Mesendoderm (in vitro differentiated cells): ENCODE measurements at places on chromosomes 12 and 14.

DNA sequence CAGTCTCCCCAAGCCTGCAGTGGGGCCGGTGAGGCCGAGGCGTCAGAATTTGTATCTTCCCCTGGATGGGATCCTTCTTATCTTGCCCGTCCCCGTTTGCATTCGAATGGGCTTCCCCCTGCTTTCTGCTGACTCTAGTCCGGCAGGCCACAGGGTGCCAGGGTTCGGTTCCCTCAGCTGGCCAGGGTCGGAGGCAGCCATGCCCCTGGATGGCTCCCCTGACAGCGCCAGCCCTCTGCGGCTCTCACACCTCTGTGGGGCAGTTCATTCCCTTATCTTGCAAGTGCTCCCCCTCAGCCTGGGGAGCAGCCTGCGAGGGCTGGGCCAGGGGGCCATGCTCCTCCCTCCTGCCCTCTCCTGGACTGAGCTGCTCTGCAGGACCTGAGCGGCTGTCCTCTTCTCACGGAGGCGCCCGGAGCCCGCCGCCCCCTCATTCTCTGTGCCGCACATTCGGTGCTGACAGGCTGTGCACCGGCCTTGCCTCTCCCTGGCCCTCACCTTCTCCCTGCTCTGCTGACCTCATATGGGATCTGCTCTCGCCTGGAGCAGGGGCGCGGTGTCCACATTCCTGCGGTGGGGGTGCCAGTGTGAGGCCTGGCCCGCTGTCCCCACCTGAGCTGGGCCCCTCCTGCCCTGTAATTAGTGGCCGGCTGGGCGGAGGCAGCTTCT is 32.8 kb downstream of the KIF26A start:
- H3K27me3 ChIP-seq, result no peaks in the 10 kb centered on the region
- H3K4me3 ChIP-seq, result no peak overlapping the region
- peaks cover 5% of the 10 kb centered on the region for H3K4me1 ChIP-seq
- DNase-seq, result peak; percentile 93
- H3K36me3 ChIP-seq, result no peaks in the 10 kb centered on the region

- H3K36me3 ChIP-seq, result no peaks in the 10 kb centered on the region
- H3K4me3 ChIP-seq, result no peak overlapping the region
- H3K27me3 ChIP-seq, result no peaks in the 10 kb centered on the region
- DNase-seq, result peak; percentile 69
- no peak overlapping the region for H3K27ac ChIP-seq
Measured at GRCh38 chr14:93619176-93619793, 169.0 kb downstream of the PRIMA1 start.

- H3K36me3 ChIP-seq, result no peaks in the 10 kb centered on the region
- peaks cover 3% of the 10 kb centered on the region for H3K4me1 ChIP-seq
- no peaks in the 10 kb centered on the region for H3K27me3 ChIP-seq
- DNase-seq, result no peak
- H3K4me3 ChIP-seq, result no peak overlapping the region
- H3K27ac ChIP-seq, result no peak overlapping the region
Measured at GRCh38 chr14:63474111-63474510, 69.1 kb downstream of the PPP2R5E start.

- DNase-seq, result no peak
- H3K36me3 ChIP-seq, result no peaks in the 10 kb centered on the region
- H3K27me3 ChIP-seq, result no peaks in the 10 kb centered on the region
- H3K4me3 ChIP-seq, result no peak overlapping the region
- no peaks in the 10 kb centered on the region for H3K4me1 ChIP-seq
- H3K27ac ChIP-seq, result no peak overlapping the region
Measured at GRCh38 chr12:6952121-6952862, 1.1 kb downstream of the PTPN6 start.

DNA sequence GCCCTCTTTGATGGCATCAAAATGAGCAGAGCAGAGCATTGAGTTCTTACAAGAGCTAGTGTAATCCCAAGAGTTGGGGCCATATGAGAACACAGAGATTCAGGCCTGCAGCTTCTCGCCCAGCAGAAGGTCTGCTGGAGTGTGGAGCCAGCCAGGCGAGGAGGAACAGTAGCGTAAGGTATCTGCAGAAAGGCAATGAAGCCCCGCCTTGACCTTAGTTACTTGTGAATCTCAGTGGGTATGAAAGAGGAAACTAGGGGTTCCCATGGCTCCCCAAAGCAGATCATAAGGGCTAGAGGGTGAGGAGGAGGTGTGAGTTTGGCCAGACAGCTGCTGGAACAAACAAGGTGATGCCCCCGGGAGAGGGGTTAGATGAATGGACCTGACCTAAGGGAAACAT is 49.4 kb downstream of the SLC8A3 start:
- H3K27ac ChIP-seq, result no peak overlapping the region
- no peak for DNase-seq
- no peaks in the 10 kb centered on the region for H3K4me1 ChIP-seq
- no peaks in the 10 kb centered on the region for H3K27me3 ChIP-seq

- peaks cover 5% of the 10 kb centered on the region for H3K4me1 ChIP-seq
- no peak overlapping the region for H3K4me3 ChIP-seq
- DNase-seq, result no peak
- H3K36me3 ChIP-seq, result no peaks in the 10 kb centered on the region
Measured at GRCh38 chr12:50536831-50537537, 32.2 kb downstream of the DIP2B start.

DNA sequence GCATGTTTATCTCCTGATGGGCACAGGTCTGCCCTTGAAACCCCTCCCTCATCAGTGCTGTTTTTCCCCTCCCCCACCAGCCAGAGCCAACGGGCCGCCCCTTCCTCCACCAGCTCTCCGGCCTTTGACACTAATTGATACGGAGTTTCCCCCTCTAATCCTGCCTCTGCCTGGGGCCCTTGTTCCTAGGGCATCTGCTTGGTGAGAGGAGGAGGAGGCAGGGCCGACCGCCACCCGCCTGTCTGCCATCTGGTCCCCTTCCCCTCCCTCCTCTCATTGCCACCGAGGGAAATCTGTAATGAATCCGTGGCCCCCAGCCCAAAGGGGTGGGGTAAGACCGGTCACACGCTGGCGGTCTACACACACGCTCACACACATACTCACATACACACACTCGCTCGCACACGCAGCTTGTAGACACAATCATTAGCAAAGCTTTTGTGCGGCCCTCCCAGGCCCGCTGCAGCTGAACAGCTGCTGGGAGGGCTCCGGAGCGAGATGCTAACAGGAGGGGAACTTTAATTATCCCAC is 27.4 kb downstream of the SRRM4 start:
- H3K36me3 ChIP-seq, result no peaks in the 10 kb centered on the region
- H3K27ac ChIP-seq, result no peak overlapping the region
- DNase-seq, result no peak
- no peaks in the 10 kb centered on the region for H3K27me3 ChIP-seq
- H3K4me3 ChIP-seq, result no peak overlapping the region
- peaks cover 22% of the 10 kb centered on the region for H3K4me1 ChIP-seq

- H3K4me3 ChIP-seq, result no peak overlapping the region
- H3K36me3 ChIP-seq, result no peaks in the 10 kb centered on the region
- no peak overlapping the region for H3K27ac ChIP-seq
- no peak for DNase-seq
- H3K27me3 ChIP-seq, result no peaks in the 10 kb centered on the region
Measured at GRCh38 chr12:77941401-77941800, 110.7 kb downstream of the NAV3 start.

DNA sequence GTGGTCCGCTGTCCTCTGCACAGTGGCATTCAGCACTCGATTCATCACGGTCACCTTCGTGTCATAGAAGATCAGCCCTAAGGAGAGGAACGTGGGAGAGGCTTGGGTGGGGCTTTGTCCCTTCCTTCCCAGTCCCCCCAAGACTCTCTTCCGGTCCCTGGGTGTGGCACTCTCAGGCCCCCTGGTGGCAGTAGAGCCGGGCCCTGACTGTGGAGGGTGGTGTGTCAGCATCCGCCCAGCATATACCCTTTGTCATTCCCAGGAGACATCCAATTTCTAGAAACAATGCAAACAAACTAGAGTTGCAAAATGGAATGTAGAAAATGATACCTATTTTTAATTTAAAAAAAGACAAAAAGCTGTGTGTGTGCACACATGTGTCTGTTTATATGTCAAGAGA is 45.0 kb downstream of the TRAFD1 start:
- no peak overlapping the region for H3K4me3 ChIP-seq
- H3K36me3 ChIP-seq, result no peaks in the 10 kb centered on the region
- DNase-seq, result no peak
- no peaks in the 10 kb centered on the region for H3K27me3 ChIP-seq

- no peak overlapping the region for H3K4me3 ChIP-seq
- peaks cover 6% of the 10 kb centered on the region for H3K4me1 ChIP-seq
- H3K27ac ChIP-seq, result peak overlapping the region; percentile 48
- H3K27me3 ChIP-seq, result peaks cover 13% of the 10 kb centered on the region
- no peaks in the 10 kb centered on the region for H3K36me3 ChIP-seq
- peak; percentile 81 for DNase-seq
Measured at GRCh38 chr12:13749389-13749788, 232.0 kb downstream of the GRIN2B start.

DNA sequence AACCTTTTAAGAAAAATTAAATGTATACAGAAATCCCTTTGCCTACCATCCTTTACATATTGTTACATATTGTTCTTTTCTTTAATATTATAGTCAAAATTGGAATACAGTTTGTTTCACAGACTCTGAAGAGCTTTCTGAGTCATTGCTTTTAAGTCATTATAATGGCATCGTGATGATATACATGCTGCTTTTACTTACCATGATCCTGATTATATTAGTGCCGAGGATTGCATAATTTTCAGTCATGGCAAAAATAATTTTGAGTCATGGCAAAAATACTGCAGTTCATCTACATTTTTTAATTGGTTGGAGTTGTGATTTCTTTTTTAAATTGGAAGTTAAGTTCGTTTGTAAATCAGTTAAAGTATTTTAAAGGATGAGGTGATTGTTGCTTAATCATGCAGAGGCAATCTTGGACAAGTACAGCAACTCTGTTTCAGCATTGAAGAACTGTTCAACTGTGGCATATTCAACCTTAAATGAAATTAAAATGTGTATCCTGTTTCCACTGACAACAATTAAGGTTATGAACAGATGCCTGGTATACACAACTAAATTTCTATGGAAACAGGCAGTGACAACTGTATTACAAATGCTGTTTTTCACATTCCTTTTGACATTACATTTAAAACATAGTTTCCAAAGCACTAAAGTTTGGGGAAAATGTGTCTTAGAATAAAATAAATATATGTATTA is 142.3 kb downstream of the PCNX1 start:
- no peak overlapping the region for H3K27ac ChIP-seq
- H3K36me3 ChIP-seq, result no peaks in the 10 kb centered on the region
- H3K27me3 ChIP-seq, result no peaks in the 10 kb centered on the region
- no peak for DNase-seq

DNA sequence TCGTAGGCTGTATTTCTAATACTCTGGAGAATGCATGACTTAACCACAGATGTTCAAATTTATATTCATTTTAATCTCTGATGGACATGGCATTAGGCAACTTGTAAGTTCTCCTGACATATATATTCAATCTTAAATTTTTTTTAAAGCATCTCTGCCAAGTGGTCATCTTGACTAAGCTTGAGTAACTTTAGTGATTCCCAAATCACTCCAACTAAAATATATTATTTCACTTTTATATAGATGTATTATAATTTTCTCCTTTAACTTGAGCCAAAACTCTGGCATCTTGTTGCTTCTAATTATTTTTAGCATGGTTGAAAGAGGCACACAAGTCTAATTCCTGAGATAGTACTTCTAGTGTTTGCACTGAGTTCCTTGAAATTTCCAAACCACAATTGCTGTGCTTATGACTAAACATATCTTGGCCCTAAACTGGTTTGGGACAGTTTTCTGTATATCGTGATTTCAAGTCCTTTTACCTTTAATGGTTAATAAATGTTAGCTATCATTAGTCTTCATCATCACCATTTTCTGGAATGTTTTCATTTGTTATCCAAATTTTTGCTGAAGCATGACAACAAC is 8.4 kb downstream of the LRFN5 start:
- H3K4me1 ChIP-seq, result peaks cover 2% of the 10 kb centered on the region
- no peak for DNase-seq
- no peak overlapping the region for H3K4me3 ChIP-seq
- no peak overlapping the region for H3K27ac ChIP-seq
- no peaks in the 10 kb centered on the region for H3K27me3 ChIP-seq

DNA sequence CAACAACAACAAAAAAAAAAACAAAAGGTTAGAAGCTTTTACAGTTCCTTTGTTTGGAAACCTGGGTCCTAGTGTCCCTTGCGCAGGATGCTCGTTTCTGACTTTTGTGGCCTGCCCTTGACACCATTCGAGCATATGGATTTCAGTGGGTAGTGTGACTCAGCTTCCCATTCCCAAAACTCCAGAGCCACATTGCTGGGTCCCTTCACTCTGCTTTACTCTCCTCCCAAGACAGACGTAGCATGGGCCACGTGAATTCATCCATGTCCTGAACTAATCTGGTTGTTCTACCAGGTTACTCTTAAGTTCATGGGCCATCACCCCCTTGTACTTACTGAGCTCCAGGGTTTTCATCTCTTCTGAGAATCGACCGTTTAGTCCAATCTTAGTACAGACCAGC is 68.0 kb upstream of the MAX start:
- peaks cover 8% of the 10 kb centered on the region for H3K4me1 ChIP-seq
- no peaks in the 10 kb centered on the region for H3K36me3 ChIP-seq
- no peak overlapping the region for H3K4me3 ChIP-seq
- no peak overlapping the region for H3K27ac ChIP-seq
- DNase-seq, result no peak
- no peaks in the 10 kb centered on the region for H3K27me3 ChIP-seq

DNA sequence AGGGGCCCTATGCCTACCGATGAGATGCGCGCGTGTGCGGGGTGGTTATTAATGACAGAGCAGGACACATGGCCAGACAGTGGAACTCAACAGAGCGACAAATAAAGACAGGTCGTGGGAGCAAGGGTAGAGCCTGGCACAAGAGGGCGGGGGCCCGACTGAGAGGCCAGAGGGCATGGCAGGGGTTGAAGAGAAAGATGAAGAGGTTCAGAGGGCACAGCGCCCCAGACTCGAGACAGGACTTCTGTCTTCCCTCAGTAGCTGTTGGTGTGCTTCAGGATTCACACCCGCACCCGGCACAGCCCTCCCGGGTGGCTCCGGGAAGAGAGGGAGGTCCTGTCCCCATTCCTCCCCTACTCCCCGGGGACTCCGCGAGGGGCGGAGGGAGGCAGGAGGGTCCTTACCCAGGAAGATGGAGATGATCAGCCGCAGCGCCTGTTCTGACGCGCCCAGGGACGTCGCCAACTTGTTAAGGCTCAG is 366 bp downstream of the LPCAT3 start:
- no peaks in the 10 kb centered on the region for H3K36me3 ChIP-seq
- no peak for DNase-seq
- peaks cover 7% of the 10 kb centered on the region for H3K4me1 ChIP-seq

GRCh38 chr12:104656921-104657320 is 200.2 kb downstream of the CHST11 start:
- no peak for DNase-seq
- no peaks in the 10 kb centered on the region for H3K36me3 ChIP-seq
- H3K27ac ChIP-seq, result no peak overlapping the region
- peaks cover 16% of the 10 kb centered on the region for H3K4me1 ChIP-seq

GRCh38 chr14:61296719-61297502 is 15.8 kb upstream of the TMEM30B start:
- H3K36me3 ChIP-seq, result no peaks in the 10 kb centered on the region
- H3K4me3 ChIP-seq, result no peak overlapping the region
- peaks cover 2% of the 10 kb centered on the region for H3K4me1 ChIP-seq
- H3K27ac ChIP-seq, result no peak overlapping the region
- H3K27me3 ChIP-seq, result no peaks in the 10 kb centered on the region

GRCh38 chr14:33525626-33526025 is 425.2 kb downstream of the EGLN3 start:
- no peak for DNase-seq
- no peaks in the 10 kb centered on the region for H3K4me1 ChIP-seq
- no peak overlapping the region for H3K27ac ChIP-seq
- no peaks in the 10 kb centered on the region for H3K27me3 ChIP-seq

- no peaks in the 10 kb centered on the region for H3K27me3 ChIP-seq
- DNase-seq, result no peak
- H3K36me3 ChIP-seq, result peaks cover 11% of the 10 kb centered on the region
- H3K4me3 ChIP-seq, result no peak overlapping the region
Measured at GRCh38 chr12:109948368-109948767, 47.8 kb downstream of the GIT2 start.
